Fibroblast of skin of left biceps (primary cell): ENCODE measurements at places on chromosomes 16 and 17.

DNA sequence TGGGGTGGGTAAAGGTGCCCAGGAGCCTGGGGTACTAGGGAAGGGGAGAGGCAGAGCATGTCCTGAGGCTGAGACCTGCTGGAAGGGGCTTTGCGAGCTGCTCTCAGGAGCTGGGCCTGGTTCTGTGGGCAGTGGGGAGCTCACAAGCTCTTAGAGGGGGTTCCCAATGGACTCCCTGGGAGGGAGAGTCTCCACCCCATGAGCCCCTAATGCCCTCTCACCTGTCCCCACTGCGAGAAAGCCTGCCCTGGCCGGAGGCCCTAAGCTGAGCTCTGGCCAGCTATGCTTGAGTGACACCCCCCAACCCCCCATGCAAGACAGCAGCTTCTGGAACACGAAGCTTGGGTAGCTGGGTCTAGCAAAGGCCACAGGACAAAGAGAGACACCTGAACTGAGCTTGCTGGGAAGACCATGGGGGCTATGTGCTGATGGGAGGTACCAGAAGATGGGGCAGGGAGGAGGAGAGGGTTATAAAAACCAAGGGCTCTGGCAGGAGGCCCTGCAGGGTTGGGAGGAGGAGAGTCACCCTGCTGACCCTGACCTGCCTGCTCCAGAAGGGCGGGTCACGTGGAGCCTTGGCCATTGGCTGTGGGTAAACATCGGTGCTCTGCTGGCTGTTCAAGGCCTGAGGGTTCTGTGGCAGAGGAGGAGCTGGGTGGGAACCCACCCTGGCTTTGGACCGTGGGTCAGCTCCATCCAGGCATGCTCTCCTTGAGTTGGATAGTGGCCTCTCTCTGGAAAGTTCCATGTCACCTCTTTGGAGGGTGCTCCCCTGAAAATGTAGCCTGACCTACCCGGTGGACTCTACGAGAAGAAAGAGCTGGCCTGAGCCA is 106.7 kb downstream of the RAB11FIP4 start:
- DNase-seq, result no peak

- DNase-seq, result no peak
Measured at GRCh38 chr17:7034955-7035590, 742 bp upstream of the SLC16A13 start.

DNA sequence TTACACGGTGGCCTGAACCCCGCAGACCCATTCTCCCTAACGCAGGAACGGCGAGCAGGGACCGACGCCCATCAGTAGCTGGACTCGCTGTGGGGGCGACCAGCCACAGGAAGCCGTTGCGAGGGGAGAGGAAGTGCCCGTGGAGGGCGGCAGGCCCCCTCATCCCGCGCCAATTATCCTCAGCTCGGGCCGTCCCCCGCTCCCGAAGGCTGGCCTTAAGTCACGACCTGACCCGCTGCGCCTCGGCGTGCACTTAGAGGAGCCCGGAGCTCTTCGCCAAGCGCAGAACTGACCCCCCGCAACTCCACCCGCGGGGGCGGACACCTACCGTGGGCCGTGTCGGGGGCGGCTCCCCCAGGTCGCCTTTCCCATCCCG is 401 bp downstream of the ARL16 start:
- no peak for DNase-seq

GRCh38 chr17:75850928-75851692 is 4.0 kb downstream of the WBP2 start:
- DNase-seq, result no peak

DNA sequence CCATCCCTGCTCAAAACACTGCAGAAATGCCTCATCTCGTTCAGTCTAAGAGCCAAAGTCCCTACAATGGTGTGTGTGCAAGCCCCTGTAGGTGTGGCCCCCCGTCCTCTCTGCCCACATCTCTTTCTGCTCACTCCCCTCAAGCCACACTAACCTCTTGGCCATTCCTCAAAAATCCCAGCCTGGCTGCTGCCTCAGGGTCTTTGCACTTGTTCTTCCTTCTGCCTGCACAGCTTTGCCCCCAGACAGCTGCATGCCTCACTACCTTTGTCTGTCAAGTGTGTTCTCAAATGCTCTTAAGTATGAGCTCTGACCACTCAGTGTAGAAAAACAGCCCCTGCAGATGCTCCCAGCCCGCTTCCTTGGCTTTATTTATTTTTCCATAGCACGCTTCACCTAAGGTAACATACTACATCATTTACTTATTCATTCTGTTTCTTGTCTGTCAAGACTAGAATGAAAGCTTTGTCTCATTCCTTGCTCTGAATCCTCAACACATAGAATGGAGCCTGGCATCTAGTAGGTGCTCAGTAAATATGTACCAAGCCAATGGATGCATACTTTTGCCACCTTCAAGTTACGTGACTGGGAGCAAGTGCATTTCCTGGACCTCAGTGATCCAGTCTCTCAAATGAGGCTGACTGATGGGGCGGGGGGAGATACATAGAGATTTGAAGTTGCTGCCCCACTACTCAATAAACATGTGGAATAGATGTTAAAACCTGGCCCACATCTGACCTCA is 38.1 kb downstream of the RAI1 start:
- no peak for DNase-seq

GRCh38 chr16:55331648-55332185 is 7.7 kb downstream of the IRX6 start:
- DNase-seq, result no peak

GRCh38 chr17:1201132-1201702 is 21.4 kb upstream of the ABR start:
- DNase-seq, result no peak

- DNase-seq, result no peak
Measured at GRCh38 chr17:63358956-63359355, 87.2 kb downstream of the CYB561 start.

GRCh38 chr16:73066927-73067670 is 19.2 kb upstream of the ZFHX3 start:
- no peak for DNase-seq

GRCh38 chr16:57704011-57704904 is 9.7 kb downstream of the DRC7 start:
- DNase-seq, result no peak

DNA sequence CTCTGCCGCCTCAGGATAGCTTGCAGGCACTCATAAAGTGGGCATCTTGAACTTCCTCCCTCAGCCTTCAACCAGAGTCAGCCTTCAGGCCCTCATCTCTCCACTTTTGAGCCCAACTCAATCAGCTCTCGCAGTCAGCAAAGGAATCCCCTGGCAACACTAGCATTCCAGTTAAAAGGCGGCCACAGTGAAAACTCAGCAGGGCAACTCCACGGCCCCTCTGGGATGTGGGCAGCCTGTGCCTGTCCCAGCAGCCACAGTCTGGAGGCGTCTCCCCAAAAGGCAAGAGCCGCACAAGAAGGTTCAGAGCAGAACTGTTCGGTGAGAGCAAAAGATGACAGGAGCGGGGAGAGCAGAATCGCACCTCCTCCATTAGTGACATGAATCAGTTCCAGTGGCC is 9.0 kb downstream of the TMEM11 start:
- no peak for DNase-seq

DNA sequence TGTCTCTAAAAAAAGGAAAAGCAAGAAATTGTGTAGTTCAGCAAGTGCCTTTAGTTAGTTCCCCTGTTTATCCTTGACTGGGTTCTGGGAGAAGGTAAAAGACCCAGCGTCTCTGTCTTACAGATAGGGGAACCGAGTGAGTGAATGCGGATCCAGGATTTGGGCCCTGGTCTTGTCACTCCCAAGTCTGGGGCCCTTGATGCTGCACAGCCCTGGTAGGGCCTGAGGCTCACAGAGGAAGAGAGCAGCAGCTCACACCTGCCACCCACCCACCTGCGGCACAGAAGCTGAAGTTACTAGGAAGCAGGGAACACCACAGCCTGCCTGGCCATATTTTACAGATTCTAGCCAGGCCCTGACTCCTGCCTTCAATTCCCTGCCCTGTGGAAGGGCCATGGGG is 22.2 kb downstream of the LASP1 start:
- no peak for DNase-seq

GRCh38 chr16:69930117-69930776 is 20.9 kb upstream of the CLEC18A start:
- DNase-seq, result no peak

GRCh38 chr16:59597269-59597668 is 863.2 kb upstream of the GOT2 start:
- DNase-seq, result no peak

DNA sequence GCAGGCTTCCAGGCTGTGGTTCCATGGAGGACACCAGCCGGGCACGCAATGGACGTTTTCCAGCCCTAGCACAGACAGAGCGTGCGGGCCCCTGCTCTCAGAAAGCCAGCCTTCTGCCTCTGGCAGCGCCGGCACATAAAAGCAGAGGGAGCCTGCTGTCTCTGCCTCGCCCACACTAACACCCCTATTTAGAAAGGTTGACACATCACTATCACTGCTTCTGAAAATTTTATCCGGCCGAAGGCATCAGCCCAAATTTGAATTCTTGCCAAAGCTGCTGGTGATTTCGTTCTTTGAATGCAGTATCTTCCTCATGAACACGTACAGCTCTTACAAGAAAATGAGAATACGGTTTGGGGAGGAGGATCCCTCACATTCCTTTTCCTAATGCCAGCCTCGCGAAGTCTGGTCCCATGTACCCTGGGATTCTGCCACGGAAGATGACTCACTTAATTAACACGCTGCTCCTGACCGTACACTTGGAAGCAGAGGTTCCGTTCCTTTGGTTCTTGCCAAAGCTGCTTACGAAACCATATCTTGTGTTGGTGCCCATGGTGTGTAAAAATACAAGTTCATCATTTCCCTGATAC is 1.3 kb upstream of the RAB11FIP3 start:
- peak; percentile 79 for DNase-seq

DNA sequence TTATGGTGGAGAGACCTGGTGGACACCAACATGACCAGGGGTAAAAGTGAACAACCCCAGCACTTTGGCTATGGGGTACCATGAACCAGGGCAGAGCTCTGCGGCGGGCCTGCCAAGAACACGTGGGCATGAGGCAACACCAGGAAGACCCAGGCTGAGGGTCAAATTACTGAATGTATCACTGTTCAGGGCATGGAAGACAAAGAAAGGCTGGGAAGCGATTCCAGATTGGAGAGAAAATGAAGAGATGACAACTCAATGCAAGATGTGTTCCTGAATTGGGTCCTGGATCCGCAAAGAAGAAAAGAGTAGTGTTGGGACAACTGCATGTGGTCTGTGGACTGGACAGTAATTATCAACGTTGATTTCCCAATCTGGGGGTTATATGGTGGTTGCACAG is 19.8 kb downstream of the SPHK1 start:
- DNase-seq, result no peak

- no peak for DNase-seq
Measured at GRCh38 chr17:31724619-31725018, 134.4 kb downstream of the COPRS start.

- no peak for DNase-seq
Measured at GRCh38 chr16:80900593-80900954, 96.2 kb upstream of the CDYL2 start.

- no peak for DNase-seq
Measured at GRCh38 chr17:80878876-80879722, 112.5 kb upstream of the CHMP6 start.

DNA sequence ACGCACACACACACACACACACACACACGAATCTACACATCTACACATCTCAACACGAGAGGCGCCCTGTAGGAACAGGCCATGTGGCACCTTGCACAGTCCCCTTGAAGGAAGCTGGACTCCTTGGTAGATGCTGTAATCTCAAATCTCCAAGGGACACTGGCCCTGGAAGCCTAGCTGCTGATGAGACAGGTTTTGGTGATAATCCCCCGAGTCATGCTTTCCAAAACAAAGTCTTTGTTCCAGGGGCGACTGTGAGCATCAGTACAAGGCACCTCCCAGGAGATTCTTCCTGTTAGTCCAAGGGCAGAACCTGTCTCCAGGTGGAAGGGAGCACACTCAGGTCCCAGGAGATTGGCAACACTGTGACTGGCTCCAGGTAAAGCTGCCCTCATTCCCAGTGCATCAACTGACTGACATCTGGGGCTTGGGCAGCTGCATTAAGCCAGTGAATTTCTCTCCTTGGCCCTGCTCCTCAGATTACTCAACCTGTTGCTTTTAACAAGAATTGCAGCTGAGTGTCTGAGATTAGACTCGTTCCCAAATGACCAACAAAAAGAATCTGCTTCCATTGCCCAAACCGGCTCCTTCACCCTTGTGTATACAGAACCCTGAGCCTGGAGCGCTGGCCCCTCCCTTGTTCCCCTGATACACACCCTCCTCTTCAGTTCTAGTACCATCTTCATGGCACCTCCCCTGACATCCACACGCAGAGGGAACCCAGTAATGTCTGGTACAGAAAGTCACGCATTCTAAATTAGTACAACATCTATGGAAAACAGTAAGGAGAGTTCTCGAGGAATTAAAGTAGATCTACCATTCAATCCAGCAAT is 13.9 kb upstream of the TNRC6C start:
- DNase-seq, result no peak

GRCh38 chr17:69326377-69327059 is 415 bp downstream of the ABCA5 start:
- no peak for DNase-seq

DNA sequence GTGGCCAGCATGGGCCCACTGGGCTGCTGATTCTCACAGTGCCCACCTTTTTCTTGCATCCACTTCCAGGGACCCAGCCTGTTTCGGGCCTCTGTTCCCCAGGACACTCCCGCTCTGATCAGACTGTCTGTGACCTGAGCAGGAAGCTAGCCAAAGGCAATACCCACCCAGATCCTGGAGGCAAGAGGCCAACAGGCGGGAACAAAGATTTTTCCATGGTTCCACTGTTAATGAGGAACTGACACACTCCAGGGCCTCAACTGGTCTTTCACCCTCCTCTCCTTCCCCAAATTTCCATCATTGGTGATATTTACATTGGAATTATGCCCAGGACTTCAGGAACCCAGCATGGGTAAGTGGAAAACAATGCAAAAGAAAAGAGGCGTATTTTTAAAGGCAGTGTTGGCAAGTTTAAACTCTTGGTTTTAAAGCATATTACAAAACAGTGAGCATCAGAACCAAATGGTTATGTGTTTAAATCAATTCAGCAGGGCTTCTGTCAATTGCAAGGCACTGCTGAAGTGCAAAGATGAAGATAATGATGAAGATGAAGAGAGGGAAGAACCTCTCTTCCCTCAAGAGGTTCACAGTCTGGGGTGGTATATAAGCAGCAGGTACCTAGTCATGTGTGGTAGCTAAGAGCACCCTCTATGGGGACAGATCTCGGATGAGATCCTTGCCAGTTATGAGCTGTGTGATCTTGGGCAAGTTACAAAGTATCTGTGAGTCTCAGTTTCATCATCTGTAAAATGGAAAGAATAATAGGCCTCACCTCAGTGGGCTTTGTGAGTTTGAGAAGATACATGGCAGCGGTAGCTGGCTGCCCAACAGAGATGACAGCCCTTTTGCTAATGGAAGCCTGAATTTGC is 14.4 kb upstream of the ATP2A3 start:
- DNase-seq, result no peak

DNA sequence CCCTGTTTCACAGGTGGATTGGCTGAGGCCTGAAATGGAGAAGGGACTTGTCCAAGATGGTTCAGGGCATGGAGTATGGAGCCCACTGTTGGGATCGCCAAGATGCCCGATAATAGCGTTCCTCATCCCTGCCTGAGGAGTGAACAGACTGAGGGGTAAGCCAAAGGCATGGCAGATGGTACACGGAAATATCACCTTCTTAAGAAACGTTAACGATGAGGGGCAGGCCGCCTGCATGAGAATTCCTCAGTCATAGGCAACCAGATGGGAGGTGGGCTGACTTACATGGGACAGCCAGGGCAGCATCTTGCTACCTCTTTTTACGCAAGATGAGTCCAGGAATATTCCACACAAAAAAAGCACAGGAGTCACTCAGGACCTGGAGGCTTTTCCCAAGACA is 188.1 kb downstream of the CCDC182 start:
- no peak for DNase-seq
